ENCODE measurements at places on chromosomes 13 and 19.

DNA sequence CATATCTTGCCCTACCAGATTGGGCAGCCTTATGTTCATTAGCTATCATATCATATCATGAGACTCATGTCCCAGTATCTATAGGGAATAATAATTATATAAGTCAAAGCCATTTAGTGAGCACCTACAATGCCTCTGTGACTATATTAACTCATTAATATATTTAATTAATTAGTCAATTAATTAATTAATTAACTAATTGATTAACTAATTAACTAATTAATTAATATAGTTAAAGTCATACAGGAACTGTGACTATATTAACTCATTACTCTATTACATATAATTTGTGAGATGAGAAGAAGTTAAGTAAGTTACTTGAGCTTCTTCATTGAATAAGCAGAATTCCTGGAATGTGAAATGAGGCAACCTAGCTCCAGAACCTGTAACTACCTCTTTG lies 588.3 kb upstream of the SLITRK1 start:
- no peak for DNase-seq

DNA sequence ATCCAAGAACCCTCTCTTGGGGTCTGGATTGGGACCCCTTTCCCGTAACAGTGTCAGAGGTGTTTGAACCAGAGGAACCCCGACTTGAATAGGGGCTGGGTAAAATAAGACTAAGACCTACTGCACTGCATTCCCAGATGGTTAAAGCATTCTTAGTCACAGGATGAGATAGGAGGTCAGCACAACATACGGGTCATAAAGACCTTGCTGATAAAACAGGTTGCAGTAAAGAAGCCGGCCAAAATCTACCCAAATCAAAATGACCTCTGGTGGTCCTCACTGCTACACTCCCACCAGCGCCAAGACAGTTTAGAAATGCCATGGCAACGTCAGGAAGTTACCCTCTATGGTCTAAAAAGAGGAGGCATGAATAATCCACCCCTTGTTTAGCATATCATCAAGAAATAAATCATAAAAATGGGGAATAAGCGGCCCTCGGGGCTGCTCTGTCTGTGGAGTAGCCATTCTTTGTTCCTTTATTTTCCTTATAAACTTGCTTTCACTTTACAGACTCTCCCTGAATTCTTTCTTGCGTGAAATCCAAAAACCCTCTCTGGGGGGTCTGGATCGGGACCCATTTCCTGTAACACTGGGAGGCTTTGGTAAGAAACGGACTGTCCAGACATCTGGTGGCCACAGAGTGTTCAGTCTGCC lies 4.4 kb upstream of the SIN3B start:
- DNase-seq = no peak

DNA sequence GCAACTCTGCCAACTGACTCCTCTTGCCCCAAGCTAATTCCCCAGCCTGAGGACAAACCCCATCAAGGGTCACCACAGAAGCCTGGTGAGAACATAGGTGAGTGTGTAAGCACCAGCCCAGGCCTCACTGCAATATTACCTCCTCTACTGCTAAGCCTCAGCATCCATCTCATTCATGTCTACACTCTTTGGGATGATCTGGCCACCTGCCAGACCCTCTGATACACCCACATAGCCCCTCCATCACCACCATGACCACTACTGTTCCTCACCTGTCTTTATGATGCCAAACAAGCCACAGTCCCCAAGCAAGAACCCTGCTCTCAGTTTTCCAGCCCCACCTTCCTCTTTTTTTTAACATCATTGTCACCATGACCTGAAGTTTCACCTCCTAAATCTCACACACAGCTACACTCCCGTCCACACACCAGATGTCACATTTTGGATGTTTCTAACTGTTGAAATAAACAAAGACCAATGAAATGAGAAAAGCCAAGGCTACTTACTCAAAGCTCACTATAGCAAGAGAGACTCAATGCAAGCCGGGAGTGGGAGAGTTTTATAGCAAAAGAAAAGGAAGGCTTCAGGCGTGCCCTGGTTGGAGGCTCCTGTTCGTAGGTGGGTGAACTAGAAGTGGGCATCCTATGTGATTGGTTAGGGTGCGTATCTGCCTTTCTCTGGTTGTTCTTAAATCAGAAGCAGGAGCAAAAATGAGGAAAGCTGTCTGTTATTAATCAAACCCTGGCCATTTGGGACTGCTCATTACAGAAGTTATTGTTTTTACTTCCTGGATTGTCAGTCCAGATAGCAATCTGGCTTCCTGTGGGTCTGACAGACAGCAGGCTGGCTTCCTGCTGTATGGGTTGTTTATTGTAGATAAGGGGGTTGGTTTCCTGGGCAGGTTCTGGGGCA lies 2.0 kb downstream of the ZNF792 start:
- no peak for DNase-seq

DNA sequence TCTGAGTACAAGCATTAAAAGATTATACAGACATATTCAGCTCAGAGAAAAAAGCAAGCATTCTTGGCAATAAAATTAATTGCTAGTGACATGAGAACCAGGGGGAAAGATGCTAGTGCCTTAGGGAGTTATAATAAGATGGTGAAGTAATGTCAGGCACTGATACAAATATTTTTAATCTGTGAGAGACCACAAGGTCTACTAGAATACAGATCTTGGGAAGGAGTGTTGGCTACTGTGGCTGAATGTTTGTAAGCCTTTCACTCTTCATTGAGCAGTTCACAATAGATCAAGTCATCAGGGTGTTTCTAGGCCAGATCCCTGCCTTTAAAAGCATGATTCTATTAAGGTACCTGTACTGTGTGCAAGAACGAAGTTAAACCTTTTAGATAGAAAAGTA lies 16.4 kb downstream of the FREM2 start:
- no peak for DNase-seq

DNA sequence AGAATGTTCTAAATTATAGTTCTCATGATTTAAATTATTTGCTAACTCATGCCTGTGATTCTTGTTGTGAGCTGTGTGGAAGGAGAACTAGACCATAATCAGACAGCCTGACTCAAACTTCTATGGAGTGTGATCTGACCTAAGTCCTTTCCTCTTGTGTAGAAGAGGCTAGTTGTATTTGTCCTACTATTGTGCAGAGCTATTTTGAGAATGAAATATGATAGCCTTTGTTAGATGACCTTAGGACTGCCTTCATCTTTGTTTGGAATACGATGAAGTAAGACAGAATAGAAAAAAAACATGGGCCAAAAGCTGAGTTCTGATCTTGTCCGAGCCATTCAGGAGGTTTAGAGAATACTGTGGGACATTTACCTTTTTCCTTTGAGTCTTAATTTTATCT lies 119.4 kb downstream of the STOML3 start:
- DNase-seq = no peak

DNA sequence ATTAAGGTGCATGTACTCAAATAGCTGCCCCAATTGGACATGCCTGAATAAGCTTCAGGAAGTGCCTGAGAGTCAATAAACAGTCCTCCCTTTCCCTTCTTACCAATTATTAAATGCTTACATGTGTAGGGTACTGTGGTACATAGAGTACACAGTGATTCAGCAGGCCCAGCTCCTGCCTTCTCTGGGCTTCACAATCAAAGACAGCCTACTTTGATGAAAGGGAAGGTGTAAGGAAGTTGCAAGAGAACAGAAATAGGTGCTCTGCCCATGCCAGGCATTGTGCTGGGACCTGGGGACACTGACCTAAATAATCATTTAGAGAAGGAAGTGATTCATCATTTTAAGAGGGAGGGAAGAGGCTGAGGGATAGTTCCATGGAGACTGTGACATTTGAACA lies 17.2 kb downstream of the FRY start:
- no peak for DNase-seq

DNA sequence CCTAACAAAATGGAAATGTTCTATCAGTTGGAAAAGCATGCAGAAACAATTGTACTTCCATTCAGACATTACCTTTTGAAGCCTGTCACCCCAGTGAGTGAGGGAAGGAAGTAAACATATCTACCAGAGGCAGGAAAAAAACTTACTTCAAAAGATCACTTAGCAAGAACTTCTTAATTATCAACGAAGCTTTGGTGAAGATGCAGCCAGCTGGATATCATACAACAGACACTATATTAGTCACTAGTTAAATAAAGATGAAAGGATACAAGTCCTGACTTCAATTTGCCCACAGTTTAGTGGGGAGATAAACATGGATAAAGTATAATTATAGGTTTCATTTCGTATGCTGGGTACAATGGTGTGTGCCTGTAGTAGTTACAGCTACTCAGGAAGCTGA lies 148.8 kb downstream of the TNFRSF19 start:
- no peak for DNase-seq

- no peak for DNase-seq
These were observed 166.4 kb downstream of the TEX29 start for GRCh38 chr13:111486801-111487200.

DNA sequence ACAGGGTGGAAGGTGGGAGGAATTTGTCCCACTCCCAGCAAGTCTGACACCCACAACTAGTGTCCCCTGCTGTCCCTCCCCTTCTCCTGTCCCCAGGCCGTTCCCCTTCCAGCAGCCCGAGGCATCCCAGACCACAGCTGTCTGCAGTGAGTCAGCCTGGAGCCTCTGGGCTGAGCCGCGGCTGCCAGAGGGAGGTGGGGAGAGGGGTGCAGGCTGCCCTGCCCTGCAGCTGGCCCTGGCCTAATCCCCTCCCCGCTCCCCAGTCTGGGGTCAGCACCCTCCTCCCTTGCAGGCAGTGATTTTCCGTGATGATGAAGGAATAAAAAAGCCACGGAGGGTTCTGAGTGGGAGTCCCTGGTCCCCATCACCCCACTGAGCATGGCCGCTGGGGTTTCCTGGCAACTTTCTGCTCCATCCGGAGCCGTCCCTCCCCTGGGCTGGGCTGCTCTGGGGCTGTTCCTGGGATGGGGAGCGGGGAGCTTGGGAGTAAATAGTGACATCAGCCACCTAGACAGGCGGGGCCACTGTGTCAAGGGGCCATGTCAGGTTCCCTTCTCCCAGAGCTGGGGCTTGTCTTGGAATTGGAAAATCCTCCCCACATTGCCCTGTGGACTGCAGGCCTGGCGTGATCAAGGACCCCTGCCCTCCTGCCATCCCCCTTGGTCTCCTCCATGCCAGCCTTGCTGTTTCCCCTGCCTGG lies 16.8 kb downstream of the SPC24 start:
- no peak for DNase-seq

GRCh38 chr19:35587321-35587720 lies 1.3 kb downstream of the PMIS2 start:
- DNase-seq = no peak

- no peak for DNase-seq
These were observed 187.5 kb upstream of the GPC6 start for GRCh38 chr13:93039131-93039530.

- no peak for DNase-seq
These were observed 29.2 kb downstream of the WDR87 start for GRCh38 chr19:37877147-37877546.

GRCh38 chr13:45120967-45121831 lies 889 bp downstream of the GTF2F2 start:
- no peak for DNase-seq

DNA sequence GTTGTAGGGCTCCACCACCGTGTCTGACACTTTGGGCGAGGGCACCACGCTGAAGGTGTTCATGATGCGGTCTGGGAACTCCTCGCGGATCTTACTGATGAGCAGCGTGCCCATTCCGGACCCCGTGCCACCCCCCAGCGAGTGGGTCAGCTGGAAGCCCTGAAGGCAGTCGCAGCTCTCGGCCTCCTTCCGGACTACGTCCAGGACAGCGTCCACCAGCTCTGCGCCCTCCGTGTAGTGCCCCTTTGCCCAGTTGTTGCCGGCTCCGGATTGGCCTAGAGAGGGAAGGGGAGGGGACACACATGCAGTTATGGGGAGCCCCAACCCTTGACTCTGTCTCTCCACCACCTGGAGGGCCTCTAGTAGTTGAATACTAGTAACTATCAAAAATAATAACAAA lies 6.2 kb downstream of the TUBB4A start:
- no peak for DNase-seq

- no peak for DNase-seq
These were observed 107.6 kb downstream of the PIBF1 start for GRCh38 chr13:72889495-72889894.

DNA sequence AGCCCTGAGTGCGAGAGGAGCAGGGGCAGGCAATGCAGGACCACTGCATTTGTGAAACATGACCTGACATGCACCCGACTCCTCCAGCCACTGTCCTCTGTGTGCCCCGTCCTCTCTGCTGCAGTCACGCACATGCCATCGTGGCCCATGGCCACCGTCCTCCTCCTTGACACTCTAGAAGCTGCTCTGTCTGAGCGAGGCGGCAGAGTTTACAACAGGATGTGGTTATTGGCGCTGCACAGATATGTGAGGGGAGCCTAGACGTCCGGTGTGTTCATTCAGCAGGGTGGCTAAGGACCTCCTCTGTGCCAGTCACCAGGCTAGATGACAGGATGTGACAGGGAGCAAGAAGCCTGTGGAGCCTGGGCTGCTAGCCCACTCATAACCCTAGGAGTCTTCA lies 277.8 kb downstream of the FOXO1 start:
- DNase-seq = no peak

DNA sequence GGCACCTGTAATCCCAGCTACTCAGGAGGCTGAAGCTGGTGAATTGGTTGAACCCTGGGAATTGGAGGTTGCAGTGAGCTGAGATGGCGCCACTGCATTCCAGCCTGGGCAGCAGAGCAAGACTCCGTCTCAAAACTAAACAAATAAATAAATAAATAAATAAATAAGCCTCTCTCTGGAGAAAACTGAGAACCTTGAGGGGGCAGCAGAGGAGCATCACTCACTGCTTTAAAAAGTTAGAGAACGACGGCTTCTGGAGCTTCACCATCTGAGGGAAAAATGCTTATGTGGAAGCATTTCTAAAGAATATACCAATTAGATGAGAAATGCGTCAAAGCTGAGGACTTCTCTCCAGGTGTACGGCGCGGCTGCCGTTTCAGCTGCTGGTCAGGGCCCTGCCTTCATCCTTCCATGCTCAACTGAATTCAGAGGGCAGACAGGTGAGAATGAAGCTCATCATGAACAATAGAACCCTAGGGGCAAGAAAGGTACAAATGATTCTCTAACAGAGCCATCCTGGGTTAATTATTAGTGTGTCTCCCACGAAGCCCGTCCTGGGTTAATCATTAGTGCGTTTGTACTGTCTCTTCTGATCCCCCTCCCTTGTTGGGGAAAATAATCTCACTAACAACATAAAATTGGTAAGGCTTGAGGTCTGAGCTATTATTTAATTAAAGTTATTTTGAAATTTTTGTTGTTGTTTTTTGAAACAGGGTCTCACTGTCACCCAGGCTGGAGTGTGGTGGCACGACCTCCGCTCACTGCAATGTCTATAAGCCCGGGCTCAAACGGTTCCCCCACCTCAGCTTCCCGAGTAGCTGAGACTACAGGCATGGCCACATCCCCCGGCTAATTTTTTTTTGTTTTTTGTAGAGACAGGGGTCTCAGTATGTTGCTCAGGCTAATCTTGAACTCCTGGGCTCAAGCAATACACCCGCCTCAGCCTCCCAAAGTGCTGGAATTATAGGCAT lies 80.1 kb downstream of the IPO5 start:
- no peak for DNase-seq

- no peak for DNase-seq
These were observed 81.9 kb downstream of the TUBGCP3 start for GRCh38 chr13:112506046-112506445.

Data from NCI-H2029 treated with DMSO at 0.1 percent for 48 hours (cell line).